ENCODE measurements at places on chromosomes 7 and 10.

- no peak for DNase-seq
Measured at GRCh38 chr7:21086688-21087087, 300.0 kb upstream of the SP8 start.

- DNase-seq, result no peak
Measured at GRCh38 chr7:44988701-44989100, 9.9 kb upstream of the MYO1G start.

GRCh38 chr10:28679581-28680357 is 2.4 kb downstream of the BAMBI start:
- DNase-seq, result no peak

GRCh38 chr7:17392846-17393245 is 94.4 kb downstream of the AHR start:
- no peak for DNase-seq

GRCh38 chr7:94600267-94600666 is 55.7 kb downstream of the SGCE start:
- no peak for DNase-seq

DNA sequence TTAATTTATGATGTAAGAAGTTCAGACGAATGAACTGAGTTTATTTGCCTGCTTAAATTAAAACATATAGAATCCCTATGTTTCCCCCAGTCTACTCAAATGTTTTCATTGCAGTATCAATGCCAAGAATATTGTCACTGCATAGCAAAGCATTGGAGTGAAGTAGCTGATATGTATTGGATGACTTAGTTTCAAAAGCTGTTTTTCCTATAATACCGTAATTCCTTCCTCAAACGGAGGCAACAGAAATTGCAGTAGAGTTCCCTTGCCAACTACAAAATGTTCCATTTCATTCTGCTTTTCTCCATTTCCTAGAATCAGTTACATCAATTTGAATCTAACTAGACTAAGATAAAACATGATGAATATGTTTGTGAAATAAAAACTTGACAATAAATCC is 174.1 kb downstream of the CNTNAP2 start:
- no peak for DNase-seq

DNA sequence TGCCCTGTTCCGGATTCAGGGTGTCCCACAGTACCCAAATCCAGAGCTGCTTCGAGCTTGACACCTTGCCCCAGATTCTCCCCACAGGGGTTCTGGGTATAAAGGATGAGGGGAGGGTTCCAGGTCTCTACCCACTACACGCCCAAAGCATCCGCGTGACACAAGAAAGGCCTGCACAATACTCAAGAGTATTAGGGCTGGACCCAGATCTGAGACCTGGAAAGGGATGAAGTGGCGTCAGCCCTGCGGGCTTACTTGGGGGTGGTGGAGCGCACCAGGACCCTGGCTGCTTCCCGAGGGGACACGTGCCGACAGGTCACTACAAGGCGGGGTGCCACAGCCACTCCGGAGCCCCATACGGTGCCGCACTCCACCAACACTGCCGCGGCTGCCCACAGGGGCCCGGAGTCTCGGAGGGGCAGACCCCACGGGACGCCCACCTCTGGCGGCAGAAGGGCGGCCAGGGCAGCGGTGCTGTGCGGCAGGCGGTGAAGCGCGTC is 1.3 kb downstream of the TYSND1 start:
- no peak for DNase-seq

DNA sequence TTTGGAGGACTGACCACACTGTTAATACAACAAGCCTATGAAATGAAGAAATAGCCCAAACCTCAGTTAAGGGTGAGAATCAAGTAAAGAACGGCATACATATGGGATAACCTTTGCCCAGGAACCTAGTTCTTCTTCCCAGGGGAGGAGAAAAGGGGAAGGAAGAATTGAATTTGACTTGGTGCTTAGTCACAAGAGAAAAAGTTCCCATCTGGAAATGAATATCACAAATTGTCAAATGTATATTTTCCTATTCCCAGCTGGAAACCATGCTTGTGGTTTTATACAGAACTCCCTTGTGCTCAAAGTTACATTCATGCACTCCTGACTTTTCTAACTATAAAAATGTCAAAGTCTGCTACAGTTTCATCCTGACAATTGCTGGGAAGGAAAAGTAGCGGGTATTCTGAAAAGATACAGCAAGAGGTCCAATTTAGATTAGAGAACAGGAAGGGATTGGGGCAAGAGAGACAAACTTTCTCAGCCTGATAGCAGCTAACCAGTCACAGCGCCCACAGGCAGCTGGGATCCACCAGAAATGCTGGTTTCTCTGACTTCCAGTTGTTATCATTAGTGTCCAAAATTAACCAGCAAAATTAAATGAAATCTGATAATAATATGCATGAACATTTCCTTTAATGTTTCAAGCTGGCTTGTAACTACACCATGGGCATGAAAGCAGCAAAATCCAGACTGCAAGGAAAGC is 18.6 kb upstream of the GSAP start:
- DNase-seq, result no peak

GRCh38 chr10:9709849-9710248 is 1307.8 kb upstream of the CELF2 start:
- DNase-seq, result no peak
